NCI-H510A treated with DMSO at 0.1 percent for 48 hours (cell line): ENCODE measurements at places on chromosomes 7 and 10.

- DNase-seq: no peak
Measured at GRCh38 chr7:25148772-25149575, 23.9 kb upstream of the CYCS start.

DNA sequence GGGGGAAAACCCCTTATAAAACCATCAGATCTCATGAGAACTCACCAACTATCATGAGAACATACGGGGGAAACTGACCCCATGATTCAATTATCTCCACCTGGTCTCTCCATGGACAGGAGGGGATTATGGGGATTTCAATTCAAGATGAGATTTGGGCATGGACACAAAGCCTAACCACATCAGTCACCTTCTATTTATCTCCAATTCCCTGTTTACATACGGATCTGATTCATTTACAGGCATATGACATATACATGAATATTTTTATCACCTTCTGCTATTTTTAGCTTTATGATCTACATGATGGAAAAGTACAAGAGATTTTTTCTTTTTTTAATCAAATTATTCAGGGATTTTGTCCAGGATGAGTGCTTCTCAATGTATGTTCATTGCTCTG lies 944.5 kb downstream of the REEP3 start:
- DNase-seq: no peak

- DNase-seq: no peak
Measured at GRCh38 chr7:30911561-30911969, at the start of gene AQP1. Gene AQP1, plus strand, starts transcription at chr7:30911853. Its CDS starts 57 bp downstream, at chr7:30911910.

DNA sequence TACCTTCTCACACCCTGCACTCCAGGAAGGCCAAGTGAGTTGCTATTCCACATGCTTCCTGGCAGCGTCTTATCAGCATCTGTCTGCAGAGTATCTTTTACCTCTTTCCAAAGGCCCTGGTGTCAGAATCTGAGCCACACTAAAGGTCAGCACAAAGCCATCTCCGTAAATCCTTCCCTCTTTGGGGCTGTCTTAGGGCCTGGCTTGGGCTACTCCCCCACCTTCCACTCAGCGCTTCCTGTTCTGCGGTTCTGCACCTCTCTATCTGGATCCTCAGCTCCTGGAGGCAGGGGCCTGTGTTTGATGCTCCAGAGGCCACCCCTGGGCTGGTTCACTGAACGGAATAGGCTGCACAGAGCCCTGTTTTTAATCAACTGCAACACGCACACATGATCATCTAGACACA lies 334.8 kb upstream of the GALNT17 start:
- DNase-seq: no peak

DNA sequence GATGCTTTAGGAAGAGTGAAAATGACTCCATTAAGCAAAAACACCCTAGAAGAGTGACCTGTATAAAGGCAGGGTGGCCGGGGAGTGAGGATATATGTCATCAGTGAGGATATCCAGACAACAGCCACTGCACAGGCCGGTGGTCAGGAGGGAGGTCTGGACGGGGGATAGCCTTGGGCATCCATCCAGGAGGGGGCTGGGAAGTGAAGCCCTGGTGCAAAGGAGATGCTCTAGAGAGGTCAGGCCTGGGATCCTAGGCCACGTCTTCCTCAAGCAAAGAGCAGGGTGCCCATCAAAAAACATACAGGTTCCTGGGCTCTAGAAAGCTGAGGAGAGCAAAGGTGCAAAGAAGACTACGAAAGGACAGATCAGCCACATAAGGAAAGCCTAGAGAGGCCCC lies 25.6 kb downstream of the FAM171A1 start:
- DNase-seq: no peak

DNA sequence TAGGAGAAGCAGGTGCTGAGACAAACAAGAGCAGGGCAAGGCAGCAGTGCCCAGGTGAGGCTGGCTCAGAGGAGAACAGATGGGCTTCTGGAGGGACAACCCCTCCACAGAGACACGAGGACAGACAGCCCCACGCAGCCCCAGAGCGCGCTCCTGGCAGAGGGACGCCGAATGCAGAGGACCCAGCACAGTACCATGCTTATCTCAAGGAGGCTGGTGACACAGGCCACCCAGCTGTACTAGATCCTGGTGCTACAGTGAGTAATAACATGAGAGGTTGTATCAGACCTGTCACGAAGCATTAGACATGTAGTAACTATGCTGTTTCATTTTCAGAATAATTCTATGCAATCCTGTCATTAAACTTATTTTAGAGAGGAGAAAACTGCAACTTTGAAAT lies 60.4 kb upstream of the NCAPG2 start:
- DNase-seq: no peak

DNA sequence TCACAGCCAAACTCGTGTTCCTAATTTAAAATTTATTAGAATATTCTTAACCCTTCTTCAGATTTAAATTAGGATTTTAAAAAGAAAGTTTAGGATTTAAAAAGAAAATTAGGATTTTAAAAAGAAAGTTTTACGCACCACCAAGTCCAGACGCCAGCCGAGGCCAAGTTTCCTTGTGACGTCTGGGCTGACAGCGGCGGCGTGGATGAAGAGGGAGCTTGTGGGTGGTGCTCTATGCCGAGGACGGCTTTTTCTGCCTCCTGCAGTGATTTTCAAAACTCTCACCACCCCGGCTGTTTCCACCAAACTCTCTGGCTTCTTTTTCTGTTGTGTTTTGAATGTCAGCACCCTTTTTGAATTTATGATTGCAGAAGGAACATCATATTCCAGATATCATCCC lies 252.9 kb downstream of the DNAJB6 start:
- DNase-seq: no peak

GRCh38 chr7:116762971-116763370 lies 91.0 kb downstream of the MET start:
- DNase-seq: no peak

GRCh38 chr7:124840435-124840834 lies 74.8 kb upstream of the GPR37 start:
- no peak for DNase-seq

- no peak for DNase-seq
Measured at GRCh38 chr10:3893901-3894563, 109.0 kb upstream of the KLF6 start.

- no peak for DNase-seq
Measured at GRCh38 chr10:49200854-49201253, 12.7 kb upstream of the TMEM273 start.

DNA sequence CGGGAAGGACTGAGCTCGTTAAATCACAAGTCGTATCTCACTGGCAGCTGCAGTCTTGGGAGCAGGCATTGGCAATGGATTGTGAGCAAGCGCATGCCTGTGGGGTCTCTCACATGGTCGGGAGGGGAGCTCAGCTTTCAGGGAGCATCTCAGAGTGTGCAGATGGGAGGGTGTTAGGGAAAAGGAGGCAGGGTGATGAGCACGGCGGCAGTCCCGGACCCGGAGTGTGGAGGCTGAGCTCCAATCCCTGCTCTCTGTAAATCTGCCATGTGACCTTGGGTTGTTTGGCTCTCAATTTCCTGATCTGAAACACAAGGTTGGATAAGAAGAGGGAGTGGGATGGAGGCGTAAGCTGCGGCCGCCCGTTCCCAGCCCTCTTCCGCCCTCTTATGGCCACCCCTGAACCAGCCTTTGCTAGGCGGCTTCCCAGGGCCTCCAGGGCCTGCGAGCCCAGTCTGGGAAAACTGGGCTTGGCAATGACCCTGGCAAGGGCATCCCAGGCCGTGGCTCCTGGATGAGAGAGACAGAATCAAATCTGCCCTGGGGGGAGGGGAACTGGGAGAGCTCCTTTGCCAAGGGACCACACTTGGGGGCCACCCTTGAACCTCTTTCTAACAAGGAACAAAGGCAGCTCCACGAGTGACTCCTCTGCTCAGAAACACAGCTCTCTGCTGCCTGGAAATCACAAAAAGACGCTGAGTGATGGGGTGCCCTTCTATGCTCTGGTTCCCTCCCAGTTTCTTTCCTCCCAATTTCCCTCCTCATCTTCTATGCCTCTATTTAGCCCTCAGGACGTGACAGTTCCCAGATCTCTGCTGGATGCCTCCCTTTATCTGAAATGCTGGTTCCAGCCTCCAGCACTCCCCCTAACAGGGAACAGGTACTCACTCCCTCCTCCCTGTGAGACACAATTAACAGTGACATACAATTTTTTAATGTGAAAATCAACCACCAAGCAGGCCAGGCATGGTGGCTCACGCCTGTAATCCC lies 41.7 kb upstream of the LOXL4 start:
- DNase-seq: peak; percentile 89

- DNase-seq: no peak
Measured at GRCh38 chr7:70384024-70384423, 747.9 kb upstream of the GALNT17 start.
